ENCODE measurements at places on chromosomes 13 and 19.
A peak's percentile ranks its signal among the peaks of the same experiment; 100 is the strongest.

DNA sequence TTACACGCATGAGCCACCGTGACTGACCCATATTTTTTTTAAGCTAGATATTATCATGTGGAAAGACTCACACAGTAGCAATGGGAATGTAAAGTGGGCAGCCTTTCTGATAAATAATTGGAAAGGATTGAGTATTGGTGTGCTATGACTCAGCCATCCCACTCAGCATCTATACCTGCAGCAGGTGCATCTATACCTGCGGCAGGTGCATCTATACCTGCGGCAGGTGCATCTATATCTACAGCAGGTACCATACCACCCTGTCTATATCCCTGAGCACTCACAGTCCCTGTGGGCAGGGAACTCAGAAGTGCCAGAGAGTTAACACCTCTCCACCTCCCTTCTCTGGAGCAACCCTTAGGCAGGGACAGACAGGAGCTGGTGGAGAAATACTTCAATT lies 5.2 kb upstream of the LRRC8E start:
- DNase-seq = no peak

DNA sequence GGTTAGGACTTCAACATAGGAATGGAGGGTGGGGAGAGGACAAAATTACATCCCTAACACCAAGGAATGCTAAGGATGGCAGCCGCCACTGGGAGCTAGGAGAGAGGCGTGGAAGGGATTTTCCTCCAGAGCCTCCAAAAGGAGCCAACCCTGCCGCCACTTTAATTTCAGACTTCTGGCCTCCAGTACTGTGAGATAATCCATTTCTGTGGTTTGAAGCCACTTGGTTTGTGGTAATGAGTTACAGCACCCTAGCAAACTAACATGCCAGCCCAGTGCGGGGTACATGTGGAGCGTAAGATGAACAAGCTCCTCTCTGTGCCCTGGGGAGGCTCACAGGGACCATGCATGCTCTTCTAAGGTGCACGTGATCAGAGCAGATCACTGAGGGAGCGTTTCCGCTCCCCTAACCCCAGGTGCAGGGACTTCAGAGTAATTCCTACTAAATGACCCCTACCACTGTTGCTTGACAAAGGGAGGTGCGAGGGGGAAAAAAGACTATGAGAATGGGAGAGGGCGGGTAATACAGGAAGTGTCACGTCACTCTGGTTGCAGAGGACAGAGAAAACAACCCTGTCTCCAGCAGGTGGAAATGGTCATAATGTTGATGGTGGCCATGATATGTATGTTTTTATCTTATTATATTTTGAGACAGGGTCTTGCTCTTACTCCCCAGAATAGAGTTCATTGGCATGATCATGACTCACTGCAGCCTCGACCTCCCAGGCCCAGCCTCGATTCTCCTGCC lies 12.0 kb downstream of the FPR1 start:
- no peak for DNase-seq

DNA sequence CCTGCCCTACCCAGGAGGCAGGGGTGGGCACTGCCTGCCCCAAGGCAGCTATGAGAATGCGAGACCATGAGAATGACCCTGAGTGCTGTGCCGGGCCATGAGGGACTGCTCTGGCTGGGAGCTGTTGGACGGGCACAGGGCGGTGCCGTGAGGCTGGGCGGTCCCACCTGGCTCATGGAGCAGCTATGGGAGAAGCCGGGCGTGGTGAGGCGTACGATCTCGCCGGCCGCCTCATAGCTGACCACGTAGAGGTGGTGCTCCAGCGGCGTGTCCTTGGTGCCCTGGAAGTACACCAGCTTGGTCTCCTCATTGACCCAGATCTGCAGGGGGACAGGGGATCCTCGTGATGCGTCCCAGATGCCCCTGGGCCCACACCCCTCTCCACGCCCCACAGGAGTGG lies 19.3 kb upstream of the MYDGF start:
- DNase-seq = no peak

DNA sequence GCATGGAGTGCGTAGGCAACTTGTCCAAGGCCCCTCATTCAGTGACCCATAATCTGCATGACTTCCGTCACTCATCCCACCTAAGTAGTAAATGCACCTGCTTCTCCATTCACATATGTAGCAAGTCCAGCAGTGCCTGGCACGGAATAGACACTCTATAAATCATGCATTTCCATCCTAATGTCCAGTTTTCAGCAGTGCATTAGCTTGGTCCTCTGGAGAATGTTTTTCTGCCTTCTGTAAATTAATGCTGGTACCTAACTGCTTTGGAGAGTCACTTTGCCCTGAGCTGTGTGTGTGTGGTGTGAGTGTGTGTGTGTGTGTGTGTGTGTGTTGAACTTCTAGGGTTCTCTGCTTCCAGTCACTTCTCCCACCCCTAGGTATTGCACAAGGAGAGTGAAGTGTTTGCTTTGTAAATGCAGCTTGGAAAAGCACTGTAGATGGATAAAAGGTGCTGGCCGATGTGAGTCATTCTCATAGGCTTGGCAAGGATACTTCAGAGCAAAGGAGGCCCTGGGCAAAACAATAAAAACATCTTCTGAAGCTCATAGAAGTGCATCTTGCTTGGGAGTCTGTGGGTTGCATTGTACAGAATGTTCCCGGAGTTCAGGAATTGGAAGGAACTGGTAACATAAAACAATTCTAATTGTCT lies 181.8 kb downstream of the KATNAL1 start:
- DNase-seq = no peak

DNA sequence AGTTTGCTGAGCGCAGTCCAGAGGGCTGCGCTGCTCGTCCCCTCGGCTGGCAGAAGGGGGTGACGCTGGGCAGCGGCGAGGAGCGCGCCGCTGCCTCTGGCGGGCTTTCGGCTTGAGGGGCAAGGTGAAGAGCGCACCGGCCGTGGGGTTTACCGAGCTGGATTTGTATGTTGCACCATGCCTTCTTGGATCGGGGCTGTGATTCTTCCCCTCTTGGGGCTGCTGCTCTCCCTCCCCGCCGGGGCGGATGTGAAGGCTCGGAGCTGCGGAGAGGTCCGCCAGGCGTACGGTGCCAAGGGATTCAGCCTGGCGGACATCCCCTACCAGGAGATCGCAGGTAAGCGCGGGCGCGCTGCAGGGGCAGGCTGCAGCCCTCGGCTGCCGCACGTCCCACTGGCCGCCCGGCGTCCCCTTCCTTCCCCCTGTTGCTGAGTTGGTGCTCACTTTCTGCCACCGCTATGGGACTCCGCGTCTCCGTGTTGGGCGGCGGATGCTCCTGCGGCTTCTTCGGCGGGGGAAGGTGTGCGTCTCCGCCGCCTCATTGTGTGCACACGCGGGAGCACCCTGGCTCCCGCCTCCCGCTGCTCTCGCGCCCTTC lies 772 bp downstream of the GPC6 start:
- peak; percentile 79 for DNase-seq

Data from endodermal cell (in vitro differentiated cells).